NCI-H446 treated with DMSO at 0.1 percent for 48 hours (cell line): ENCODE measurements at places on chromosomes 3 and 15.

DNA sequence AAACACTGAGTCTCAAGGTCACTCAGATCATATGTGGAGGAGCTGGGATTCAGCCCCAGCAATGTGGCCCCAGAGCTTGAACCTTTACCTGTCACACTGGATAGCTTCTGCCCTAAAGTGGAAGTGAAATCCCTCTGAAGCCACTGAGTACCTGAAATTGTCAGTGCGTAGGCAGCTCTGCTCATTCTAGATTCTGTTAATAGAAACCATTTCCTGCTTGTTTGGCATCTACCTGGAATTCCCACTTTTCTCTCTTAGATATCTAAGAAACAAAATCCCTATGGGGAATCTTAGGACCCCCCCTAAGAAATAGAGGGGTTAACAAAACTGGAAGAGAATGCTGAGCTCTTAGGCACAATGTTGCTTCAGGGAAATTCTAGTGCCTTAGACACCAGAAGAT is 29.8 kb downstream of the FBXL22 start:
- no peak for DNase-seq

GRCh38 chr3:187685948-187686347 is 15.8 kb upstream of the SST start:
- DNase-seq, result no peak

DNA sequence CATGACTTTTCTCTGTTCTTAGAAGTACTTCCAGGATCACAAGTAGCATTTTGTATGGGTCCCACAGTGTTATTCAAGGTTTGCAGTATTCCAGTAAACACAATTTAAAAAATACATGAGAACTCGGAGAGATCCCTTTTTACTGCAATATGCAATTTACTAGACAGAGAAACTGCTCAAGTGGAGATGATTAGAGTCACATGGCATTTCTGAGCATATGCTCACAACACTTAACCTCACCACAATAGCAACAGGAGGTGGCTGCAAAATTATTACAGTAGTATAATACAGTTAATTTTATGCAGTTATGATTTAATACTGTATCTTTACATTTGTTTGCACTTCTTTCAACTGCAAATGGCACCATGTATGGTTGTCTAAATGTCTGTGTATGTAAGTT is 87.5 kb downstream of the PIK3CB start:
- DNase-seq, result no peak

DNA sequence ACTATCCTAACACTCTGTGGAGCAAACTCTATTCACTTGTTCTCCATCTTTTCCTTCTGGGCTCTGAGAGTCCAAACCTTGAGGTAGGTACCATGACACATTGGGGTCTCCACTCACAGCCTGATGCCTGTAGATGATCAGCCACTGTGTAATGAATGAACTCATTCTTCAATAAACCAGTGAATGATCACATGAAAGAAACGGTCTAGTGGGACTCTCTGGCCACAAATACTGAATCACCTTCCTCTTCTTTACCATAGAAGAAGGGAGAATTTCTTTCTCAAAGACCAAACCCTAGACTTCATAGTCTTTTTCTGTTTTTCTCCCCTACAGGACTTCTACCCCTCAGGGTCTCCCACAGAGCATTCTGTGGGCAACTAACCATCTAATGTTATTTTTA is 20.5 kb upstream of the ABHD2 start:
- DNase-seq, result no peak

GRCh38 chr3:197518881-197519421 is 36.8 kb downstream of the BDH1 start:
- no peak for DNase-seq

DNA sequence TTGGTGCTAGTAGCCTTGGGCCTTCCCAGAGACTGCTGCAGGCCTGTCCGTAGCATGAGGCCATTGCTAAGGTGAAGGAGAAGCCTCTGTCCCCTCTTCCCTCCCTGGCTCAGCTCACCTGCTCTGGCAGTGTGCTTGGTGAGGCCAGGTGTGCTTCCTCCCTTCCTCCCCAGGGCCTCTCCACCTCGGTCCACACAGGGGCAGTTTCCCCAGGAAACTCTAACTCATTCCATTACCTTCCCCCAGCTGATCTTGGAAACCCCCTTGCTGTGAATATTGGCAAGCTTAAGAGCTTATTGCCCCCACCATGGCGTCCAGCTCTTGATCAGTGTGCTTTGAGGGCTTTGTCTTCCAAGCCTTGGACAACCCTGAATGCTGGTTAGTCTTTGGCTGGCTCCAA is 52.7 kb downstream of the ZNF445 start:
- DNase-seq, result no peak

GRCh38 chr3:156290924-156291271 is 170.5 kb downstream of the KCNAB1 start:
- DNase-seq, result no peak

- DNase-seq, result no peak
These were observed 7.2 kb upstream of the DYNC1LI1 start for GRCh38 chr3:32577581-32578556.

GRCh38 chr3:166575161-166575560 is 737.9 kb upstream of the BCHE start:
- DNase-seq, result no peak

DNA sequence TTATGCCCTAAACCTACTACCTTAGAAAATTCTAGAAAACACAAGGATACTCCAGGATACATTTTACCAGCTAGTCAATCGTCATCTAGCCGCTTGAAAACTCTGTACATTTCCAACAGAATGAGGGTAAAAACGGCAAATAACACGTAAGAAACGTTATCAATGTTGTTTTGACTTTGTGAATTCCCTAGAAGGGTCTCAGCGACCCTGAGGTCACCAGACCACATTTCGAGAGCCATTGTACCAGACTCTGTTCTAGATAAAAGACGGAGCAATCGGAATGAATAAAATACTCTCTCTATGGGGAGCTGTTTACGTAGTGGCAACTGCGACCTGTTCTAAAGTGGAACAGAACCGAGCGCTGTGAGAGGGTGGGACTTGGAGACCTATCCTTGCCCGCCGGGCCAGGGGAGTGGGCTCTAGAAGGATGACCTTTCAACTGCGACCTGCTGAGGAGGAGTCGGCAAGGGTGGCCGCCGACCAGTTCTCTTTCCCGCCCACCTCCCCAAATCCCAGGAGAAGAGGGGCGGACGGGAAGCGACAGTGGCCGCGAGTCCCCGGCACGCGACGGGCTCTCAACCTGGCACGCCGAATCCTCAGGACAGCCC is 778 bp upstream of the AP4E1 start:
- no peak for DNase-seq

DNA sequence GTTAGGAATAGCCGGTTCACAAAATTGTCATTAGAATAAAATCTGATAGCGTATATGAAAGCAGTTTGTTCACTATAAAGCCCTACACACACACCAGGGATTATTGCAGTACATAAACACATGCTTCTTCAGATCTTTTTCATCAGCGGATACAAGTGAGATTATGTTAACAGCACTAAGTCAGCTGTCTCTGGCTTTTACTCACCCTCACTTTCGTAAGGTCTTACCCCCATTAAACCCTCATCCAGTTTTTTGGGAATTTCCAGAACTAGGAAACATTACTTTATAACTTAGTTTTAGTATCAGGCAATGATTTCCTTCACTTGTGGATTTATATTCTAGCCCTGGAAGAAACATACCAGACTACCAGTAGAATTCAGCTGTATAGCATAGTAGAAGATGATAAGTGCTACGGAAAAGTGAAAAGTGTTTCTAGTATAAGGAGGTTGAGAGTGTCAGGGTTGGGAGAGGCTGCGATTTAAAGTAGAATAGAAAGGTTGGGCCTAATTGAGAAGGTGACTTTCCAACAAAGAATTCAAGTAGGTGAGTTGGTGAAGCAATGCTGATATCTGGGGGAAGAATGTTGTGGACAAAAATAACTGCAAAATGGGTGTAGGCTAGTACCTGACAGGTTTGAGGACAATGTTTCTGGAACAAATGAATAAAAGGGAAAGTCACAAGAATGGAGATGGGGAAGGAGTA is 22.7 kb downstream of the TMEM207 start:
- DNase-seq, result no peak

DNA sequence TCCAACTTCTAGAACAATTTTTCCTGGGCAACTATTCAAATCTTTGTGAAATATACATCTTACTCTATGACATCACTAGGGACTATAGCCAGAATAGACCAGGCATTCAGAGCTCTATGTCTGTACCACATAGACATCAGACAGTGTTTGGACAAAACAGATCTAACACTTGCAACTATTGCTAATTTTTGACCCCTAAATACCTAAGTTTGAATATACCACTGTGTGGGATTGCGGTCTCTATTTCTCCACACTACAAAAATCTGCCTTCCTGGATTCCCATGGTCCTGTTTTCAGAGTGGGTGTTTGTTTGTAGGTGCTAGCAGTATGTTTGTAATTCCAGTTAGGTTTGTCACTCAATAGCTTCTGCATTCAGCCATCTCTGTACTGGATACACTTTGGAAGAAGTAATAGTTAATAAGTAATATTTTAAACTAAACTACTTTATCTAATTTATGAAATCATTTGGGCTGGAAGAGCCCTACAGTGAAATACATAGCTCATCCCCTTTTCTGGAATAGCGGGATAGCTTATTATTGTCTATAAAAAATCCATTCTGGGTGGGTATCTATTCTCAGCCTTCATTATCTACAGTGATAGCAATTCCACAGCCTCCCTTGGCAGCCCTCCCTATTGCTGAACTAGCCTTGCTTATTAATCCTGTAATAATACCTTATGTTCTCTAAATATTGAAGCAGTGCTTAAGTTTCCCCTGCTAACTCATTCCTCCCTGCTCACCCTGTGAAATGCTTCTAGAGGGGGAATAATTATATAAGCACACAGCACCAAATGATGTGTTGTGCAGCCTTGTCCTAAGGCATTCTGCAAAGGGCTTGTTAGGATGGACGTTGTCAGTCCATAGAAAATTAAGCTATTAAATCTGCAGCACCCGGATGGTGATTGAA is 49.4 kb downstream of the RBMS3 start:
- DNase-seq, result no peak

- DNase-seq, result no peak
These were observed 34.1 kb upstream of the LPP start for GRCh38 chr3:188119846-188120245.

DNA sequence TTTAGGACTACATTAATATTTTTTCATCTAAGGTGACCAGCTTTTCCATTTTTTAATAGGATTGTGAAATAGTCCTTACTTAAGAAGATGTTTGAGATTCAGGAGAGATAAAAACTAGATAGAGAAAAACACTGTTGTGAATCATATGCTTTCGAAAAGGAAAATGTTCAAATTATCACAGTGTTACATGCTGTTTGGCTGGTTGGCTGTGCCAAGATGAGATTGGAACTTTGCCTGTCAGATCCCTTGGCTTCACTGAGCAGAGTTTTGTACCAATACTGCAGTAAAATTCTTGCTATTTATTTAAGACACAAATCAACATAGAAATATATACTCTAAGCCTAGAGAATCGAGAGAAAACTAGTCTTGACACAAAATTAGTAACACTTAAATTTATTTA is 117.2 kb downstream of the OXSM start:
- no peak for DNase-seq

DNA sequence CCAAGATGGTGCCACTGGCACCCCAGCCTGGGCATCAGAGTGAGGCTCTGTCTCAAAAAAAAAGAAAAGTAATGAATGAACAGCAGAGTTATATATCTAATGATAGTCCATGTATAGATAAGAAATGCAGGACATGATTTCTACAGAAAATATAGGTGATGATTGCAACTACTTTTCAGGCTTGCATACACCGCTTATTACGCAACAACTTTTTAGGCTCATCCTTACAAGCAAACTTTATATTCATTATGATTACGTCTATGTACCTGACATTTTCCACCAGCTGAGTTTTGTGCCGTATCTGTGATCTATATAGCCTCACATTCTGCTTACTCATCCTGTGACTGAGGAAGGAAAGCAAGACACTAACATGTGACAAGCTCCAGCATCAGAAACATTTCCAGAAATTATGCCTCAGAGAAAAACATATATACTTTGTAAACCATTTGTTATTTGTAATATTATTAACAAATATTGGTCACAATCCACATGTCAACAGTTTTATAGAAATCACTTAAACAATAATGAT is 906.3 kb downstream of the ZPLD1 start:
- DNase-seq, result no peak

- no peak for DNase-seq
These were observed 147.6 kb upstream of the NR2F2 start for GRCh38 chr15:96182736-96183513.

DNA sequence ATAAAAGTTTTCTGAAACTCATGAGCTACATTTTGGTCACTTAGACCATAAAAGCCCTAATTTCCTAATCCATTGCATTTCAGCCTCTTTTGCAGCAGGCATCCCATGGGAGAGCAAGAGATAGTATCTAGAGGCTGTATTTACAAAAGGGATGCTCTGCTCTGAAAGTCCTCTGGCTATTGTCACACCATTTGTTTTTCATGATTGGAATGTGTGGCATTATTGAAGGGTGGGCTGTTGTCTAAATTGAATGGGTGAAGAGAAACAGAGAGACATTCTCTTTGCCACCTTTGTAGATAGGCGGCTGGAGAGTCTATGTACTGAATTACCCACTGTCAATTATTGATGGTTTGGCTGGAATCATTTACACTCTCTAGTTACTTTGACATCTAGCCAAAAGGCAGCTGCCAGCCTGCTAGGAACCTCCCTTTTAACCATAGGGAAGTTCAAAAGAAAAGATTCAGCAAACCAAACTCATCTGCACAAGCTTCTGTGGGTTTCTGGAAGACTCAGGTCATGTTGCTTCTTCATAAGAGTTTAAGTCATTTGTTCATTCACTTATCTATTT is 89.8 kb upstream of the RARB start:
- no peak for DNase-seq
